ENCODE measurements at places on chromosomes 2 and 18.

DNA sequence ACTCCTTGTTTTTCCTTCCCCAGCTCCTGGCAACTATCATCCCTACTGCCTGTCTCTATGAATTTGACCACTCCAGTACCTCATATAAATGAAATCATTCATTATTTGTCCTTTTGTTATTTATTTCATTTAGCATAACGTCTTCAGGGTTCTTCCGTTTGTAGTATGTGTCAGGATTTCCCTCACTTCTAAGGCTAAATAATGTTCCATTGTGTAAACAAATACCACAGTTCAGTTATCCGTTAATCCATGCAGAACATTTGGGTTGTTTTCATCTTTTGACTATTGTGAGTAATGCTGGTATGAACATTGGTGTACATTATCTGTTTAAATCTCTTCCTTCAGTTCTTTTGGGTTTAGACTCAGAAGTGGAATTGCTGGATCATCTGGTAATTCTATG lies 18.8 kb downstream of the DYNC2LI1 start:
- DNase-seq: no peak

DNA sequence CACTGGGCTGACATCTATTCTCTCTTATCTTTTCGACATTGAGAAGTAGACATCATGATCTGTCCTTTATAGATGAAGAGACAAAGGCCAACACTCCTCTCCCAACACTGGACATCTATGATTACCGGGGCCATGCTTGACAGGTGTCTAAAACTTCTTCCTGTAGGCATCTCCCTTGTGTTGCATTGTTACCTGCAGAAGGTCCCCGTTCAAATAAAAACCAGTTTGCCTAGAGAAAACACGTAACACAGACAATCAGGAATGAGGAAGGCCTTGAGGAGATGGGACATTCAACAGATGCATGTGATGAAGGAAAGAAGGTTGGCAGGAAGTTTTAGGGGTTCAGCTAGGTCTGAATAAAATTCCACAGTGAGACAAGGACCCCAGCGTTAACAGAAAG lies 70.8 kb upstream of the ST8SIA3 start:
- DNase-seq: no peak

DNA sequence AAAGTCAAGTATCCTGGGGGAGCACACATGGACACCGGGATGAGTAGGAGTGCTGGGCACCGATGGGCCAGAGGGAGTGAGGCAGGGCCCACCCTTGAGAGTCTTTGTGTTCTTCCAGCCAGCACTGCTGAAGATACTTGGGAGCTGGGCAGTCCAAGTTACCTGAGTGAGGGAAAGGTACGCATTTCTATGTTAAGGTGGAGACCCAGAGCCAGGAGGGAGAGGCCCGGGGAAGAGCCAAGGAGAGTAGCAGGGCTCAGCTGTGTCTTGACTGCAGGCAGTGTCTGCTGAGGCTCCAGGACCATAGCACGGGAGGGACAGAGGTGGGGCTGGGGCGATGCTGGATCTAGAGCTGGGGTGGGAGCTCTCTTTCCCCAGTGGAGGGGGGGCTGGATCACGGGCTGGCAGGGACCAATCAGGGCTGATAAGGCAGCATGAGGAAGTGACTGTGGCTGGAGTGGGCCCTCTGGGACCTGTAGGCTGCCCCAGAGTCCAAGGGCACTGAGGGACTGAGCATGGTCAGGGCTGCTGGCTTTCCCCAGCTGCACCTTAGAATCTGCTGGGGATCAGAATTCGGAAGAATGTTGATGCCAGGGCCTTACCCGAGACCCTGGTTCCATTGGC lies 289.2 kb downstream of the PHLPP1 start:
- DNase-seq: no peak

DNA sequence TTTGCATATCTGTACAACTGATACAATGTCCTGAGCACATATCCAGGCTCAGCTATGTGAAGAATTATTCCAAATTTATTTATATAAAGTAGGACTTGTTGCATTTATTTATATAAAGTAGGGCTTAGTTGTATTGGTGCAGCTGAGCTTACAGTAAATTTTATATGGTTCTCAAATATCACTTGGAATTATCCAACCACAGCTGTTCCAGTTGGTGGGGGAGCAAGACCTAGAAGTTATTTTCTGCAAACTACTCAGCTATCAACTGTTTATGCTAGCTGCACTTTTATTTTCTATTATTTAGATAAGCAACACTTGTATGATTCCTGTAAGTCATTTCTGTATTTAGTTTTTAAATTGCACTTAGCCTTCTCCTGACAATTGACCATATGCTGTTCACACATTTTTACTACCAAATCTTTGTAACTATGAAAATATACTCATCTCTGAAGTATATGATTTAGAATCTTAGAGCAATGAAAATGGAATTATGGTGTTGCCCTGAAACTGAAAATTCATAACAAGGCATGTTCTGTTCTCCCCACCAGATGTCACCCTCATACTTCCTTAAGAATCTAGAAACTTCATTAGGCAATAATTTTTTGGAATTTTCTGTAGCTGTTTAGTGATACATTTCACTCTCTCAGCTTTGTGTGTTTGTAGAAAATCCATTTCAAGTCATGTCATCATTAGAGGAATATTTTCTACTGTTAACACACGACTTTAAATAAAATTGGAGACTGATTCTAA lies 157.0 kb upstream of the CBLN2 start:
- DNase-seq: no peak

GRCh38 chr18:11391661-11392060 lies 217.7 kb upstream of the SLC35G4 start:
- DNase-seq: no peak

DNA sequence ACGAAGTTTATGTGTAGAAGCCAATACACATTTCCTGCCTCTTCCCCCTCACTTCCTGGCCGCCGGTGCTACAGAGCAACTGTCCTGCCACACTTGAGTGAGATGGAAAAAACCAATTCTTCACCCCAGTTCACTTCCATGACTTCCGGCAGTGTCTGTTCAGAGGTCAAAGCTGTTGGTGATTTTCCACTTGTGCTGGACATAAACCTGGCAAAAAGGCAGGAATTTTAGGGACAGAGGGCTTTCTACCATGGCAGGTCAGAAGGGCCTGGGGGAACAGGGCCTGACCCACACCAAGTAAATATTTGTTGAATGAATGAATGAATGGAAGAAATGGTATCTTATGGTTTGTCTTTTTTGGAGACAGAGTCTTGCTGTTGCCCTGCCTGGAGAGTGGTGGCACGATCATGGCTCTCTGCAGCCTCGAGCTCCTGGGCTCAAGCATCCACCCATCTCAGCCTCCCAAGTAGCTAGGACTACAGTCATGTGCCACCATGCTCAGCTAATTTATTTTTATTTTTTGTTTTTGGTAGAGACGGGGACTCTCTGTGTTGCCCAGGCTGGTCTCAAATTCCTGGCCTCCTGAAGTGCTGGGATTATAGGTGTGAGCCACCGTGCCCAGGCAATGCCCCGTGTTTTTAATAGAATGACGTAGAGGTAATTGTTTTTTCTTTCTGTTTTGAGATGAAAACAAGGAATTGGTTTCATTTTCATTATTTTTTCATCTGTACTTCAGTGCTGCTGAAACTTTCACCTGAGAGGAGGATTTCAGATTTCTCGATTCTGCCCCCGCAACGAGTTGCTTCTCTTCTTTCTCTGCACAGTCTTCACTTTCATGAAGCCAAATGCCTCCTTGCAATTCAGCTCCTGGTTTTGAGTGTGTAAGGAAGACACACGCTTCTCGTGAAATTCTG lies 48.0 kb upstream of the LPIN2 start:
- DNase-seq: no peak

GRCh38 chr2:238240757-238241711 lies 1.2 kb upstream of the HES6 start:
- DNase-seq: peak; percentile 47

- DNase-seq: no peak
These were observed 133.7 kb upstream of the HNRNPA3 start for GRCh38 chr2:177078855-177079254.

GRCh38 chr2:156892467-156893281 lies 364.8 kb upstream of the GALNT5 start:
- no peak for DNase-seq

DNA sequence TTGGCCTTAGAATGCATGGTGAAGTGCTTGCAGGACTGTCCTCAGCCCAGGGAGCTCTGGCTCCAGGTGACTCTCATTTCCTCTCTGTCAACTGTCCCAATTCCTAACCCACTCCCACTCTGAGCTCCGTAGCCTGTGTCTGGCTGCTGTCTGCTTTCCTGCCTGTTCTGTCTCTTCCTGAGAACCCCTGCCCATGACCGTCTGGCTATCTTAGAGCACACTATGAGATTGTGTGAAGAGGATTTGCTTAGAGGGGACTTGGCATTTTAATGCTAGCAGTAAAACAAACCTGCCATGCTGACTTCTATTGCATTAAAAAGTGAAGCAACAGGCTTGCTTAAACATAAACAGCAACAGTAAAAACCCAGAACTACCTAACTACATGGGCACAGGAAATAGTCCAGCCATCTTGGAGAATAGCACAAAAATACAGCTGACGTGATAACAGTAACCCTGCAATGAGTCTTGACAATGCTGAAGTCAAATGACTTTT lies 234.7 kb downstream of the PRKCE start:
- DNase-seq: no peak

DNA sequence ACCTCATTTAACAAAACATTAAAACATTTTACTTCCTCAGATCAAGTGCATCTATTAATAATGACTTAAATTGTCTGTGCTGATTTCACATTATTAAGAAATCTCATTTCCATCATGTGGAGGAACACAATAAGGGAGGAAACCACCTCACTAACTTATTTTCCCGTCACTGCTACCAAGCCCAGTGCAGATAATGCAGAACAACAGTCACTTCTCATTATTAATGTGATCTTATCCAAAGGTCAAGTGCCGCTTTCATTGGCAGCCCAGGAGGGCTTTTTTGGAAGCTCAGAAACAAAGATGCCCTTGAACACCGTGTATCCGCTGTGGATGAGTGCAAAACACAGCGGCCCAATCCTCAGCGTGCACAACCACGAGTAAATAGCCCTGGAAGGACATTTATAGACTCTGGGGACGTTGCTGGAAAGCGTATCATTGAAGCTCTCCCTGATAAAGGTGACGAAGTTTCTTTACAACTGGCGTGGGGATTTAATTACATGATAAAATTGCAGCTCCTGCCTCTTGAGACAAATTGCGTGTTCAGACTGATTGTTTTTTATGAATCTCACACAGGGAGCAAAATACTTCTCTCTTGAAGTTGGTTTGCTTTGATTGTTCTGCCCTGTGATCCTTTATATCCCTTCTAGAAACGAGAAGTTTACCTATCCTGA lies 13.2 kb downstream of the ASB18 start:
- DNase-seq: no peak

- no peak for DNase-seq
These were observed 136.6 kb upstream of the RMP24 start for GRCh38 chr18:35835833-35836232.

DNA sequence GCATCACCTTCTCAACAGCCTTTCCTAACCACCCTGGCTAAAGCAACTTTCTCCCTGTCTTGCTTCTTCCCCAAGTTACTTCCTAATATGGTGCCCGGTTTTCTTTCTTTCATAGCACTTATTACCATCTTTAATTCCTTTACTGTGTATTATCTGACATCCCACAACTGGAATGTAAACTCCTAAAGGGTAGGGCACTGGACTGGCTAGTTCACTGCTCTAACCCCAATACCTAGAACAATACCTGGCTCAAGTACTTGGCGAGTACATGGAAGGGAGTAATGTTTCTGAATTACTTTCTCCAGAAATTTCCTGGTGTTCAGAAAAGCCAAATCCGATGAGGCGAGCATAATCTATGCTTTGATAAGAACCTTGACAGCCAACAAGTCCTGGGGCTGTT lies 22.7 kb upstream of the RNF103 start:
- DNase-seq: no peak

Measured in germinal center (tissue), 1 donor.